NB4 (cell line): ENCODE measurements at places on chromosomes 13 and 19.

DNA sequence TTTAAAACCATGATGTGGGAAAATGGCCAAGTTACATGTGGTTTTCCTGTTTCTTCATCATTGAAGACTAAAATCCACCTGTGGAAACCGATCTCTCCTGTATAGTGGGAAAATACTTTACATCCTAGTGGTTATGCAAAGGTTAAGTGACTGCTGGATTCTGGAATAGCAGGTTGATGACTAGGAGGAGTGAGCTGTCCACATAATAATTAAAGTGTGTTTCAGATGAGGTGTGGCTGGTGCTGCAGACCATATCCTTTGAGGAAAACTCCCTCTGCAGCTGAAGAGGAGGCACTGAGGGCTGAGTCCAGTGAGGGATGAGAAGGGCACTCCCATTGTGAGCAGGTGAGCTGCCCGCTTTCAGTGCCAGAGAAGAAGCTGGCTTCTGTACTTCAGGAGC is 43.2 kb downstream of the DCLK1 start:
- no peak for DNase-seq

- no peak for DNase-seq
Observed at GRCh38 chr13:92833071-92833470, 393.5 kb upstream of the GPC6 start.

GRCh38 chr13:92187378-92187989 is 789.1 kb downstream of the GPC5 start:
- peak; percentile 52 for DNase-seq

DNA sequence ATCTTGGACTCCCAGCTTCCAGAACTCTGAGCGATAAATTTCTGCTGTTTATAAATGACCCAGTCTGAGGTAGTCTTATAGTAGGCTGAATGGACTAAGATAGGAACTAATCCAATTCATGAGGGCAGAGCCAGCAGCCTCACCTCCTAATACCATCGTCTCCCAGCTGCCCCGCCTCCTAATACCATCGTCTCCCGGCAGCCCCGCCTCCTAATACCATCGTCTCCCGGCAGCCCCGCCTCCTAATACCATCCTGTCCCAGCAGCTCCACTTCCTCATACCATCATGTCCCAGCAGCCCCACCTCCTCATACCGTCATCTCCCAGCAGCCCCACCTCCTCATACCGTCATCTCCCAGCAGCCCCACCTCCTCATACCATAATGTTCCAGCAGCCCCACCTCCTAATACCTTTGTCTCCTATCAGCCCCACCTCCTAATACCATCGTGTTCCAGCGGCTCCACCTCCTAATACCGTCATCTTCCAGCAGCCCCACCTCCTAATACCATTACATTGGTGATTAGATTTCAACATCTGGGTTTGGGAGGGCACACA is 2.4 kb upstream of the ARGLU1 start:
- peak; percentile 81 for DNase-seq

GRCh38 chr13:105159841-105160240 is 1375.6 kb downstream of the EFNB2 start:
- DNase-seq, result no peak

- peak; percentile 44 for DNase-seq
Observed at GRCh38 chr19:50147462-50148423, 15.3 kb downstream of the IZUMO2 start.

DNA sequence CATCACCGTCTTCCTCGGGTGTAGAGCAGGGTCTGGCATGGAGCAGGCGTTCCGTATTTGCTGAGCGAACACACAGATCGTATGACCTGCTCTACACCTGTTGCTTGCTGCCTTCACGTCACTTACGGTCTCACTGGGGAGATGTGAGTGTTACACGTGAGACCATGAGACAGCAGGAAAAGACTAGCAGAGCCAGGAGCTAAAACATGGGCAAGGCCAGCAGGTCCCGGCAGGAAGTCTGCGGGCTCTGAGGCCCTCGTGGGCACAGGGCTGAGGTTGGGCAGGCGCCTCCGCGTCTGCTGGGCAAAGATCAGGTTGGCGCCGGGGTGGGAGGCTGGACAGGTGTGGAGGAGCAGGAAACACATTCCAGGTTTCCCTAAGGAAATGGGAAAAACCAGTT is 19.7 kb upstream of the GTF3A start:
- no peak for DNase-seq

DNA sequence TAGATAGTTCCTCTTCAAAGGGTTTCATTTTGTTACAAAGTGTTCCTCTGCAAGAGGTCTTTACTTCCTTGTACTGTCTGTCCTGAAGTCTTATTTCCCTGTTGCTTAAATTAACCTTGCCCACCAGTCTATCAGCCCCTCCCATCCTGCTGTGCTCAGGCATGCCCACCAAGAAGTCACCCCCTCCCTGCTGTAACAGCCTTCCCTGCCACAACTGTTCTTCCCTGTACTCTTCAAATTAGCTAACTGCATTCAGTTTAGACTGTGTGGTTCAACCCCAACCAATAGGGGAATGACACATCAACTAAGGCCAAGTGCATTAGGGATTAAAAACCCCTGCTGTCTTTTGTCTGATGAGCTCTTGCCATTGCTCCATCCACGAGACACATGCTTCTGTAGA is 34.4 kb upstream of the ZNF562 start:
- peak; percentile 72 for DNase-seq

DNA sequence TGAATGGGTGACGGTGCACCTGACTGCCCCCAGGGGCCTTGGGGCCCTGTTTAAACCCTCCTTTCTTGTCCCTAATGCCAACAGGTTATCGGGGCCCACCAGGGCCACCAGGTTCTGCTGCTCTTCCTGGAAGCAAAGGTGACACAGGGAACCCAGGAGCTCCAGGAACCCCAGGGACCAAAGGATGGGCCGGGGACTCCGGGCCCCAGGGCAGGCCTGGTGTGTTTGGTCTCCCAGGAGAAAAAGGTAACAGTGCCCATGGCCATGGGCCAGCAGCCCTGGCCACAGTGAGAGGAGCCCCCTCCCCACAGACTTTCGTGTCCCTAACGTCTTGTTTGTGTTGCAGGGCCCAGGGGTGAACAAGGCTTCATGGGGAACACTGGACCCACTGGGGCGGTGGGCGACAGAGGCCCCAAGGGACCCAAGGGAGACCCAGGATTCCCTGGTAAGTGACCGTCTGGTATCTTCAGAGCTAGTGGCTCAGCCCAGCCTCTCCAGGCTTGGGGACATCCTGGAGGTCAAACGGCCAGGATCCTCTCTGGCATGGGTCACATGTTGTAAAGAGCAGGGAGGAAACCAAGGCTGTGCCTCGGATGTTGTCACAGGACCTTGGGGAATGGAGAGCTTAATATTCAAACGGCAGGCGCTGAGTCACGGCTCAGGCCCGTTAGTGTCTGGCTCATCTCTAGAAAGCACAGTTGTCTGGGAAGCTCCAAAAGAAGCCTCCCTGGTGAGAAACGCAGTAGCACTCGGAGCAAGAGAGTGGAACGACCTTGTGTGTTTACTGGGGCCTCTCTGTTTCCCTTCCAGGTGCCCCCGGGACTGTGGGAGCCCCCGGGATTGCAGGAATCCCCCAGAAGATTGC is 58.3 kb downstream of the RAB20 start:
- peak; percentile 98 for DNase-seq

DNA sequence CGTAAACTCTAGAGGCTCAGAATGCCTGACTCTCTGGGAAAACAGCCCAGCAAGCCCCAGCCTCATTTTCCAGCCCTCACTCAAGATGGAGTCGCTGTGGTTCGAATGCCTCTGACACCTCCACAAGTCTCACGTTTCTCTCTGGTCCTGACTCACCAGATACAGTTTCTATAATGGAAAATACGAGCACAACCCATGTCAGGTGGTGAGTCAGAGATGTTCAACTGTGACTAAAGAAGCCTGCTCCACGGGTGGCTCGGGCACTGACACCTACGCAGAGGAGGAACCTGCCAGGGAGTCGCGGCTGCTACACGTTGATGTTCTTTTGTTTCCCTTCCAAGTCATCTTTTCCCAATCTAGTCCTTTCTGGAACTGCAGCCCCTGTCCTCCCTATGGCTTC is 87.1 kb upstream of the STK24 start:
- DNase-seq, result no peak

- DNase-seq, result peak; percentile 76
Observed at GRCh38 chr19:46718934-46719622, 2.2 kb upstream of the PRKD2 start.

- no peak for DNase-seq
Observed at GRCh38 chr19:43902399-43902798, 32.7 kb downstream of the ZNF45 start.

DNA sequence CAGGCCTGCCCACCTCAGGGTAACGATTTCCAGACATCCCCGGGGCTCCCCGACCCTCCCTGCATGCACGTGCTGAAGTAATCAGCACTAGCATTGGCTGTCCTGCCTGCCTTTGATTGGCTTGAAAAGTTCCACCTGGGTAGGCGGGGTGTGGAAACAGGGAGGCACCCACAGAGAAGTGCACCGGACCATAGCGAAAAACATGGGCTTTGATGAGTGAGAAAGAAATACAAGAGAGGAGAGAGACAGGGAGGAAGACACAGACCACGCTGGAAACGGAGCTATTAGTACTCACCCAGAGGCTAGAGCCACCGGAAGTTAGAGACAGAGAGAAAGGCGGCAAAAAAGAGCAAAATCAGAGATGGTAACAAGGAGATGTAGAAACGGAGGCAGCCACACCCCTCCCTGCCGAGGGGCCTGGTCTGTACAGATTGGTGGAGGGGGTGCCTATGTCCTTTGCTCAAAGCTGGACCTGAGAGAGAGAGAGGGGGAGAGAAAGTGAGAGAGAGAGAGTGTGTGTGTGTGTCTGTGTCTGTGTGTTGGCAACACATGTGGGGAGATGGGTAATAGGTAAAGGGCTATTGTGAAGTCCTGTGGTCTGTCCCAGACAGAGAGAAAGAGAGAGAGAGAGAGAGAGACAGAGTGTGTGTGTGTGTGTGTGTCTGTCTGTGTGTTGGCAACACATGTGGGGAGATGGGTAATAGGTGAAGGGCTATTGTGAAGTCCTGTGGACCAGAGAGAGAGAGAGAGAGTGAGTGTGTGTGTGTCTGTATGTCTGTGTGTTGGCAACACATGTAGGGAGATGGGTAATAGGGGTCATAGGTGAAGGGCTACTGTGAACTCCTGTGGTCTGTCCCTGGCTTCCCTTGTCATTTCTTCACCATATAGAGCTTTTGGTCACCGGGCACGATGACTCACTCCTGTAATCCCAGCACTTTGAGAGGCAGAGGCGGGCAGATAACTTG is 2.9 kb downstream of the CGB3 start:
- peak; percentile 47 for DNase-seq

DNA sequence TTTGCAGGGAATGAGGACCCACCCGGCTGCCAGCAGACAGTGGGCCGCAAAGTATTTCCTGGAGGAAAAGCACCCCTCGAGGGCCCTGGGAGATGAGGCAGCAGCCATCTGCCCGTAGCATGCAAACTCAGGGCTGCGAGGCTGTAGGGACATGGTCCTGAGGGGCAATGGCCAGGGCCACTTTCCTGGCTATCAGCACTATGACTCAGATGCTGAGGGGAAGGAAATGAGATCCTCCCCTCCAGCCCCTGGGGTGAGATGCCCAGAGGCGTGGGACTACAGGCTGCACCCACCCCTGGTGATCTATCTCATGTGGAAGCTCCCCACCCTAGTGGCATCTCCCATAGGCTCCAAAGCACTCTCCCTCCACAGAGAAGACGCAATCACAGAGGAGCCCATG is 80.1 kb downstream of the SLC7A1 start:
- DNase-seq, result no peak

DNA sequence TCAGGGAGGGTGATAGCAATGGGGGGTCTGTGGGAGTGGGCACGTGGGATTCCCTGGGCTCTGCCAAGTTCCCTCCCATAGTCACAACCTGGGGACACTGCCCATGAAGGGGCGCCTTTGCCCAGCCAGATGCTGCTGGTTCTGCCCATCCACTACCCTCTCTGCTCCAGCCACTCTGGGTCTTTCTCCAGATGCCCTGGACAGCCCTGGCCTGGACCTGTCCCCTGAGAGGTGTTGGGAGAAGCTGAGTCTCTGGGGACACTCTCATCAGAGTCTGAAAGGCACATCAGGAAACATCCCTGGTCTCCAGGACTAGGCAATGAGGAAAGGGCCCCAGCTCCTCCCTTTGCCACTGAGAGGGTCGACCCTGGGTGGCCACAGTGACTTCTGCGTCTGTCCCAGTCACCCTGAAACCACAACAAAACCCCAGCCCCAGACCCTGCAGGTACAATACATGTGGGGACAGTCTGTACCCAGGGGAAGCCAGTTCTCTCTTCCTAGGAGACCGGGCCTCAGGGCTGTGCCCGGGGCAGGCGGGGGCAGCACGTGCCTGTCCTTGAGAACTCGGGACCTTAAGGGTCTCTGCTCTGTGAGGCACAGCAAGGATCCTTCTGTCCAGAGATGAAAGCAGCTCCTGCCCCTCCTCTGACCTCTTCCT is 9.3 kb upstream of the CEACAM7 start:
- DNase-seq, result no peak
